Type B pancreatic cell (in vitro differentiated cells): ENCODE measurements at places on chromosomes 2 and 18.

DNA sequence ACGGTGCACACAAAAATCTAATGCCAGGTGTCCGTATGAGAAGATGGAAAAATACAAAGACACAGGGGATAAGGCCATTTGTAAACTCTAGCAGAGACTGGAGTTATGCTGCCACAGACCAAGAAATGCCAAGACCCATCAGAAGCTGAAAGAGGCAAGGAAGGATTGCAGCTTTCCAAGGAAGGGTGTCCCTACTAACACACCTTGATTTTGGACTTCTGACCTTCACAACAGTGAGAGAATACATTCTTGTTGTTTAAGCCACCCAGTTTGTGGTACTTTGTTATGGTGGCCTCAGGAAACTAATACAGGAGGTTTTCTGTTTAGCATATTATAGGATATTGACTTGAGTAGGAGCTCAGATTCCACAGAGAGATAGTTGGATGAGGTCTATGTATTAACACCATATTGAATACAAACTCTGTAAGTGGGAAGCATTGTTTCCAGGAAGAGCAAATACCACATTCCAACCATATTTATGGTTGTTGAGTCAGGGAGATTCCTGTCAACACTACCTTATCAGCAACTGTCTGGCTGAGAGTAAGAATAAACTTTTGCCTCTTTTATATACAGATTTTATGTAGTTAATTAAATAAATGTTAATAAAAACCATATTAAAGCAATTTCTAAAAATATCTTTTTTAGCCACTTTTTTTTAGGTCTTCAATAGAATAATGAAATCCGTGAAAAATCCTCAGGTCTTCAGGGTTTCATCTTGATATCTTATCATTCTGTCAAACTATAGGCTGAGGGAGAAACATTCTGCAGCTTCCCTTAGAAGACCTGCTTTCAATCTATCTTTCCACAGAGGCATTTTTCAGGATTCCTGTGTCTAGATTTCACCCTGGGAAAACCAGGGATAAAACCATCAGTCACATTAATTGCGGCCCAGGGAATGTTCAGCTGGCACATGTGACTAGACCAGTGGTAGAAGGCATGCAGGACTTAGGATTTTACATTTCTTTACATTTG is 35.4 kb upstream of the HNMT start:
- DNase-seq: no peak

- DNase-seq: no peak
Measured at GRCh38 chr2:17933256-17933655, 54.8 kb downstream of the KCNS3 start.

- no peak for DNase-seq
Measured at GRCh38 chr2:235848055-235848454, 320.1 kb downstream of the GBX2 start.

- DNase-seq: no peak
Measured at GRCh38 chr2:177098001-177098613, 114.5 kb upstream of the HNRNPA3 start.

GRCh38 chr2:47651296-47651695 is 131.6 kb upstream of the MSH6 start:
- DNase-seq: no peak

- no peak for DNase-seq
Measured at GRCh38 chr18:36017232-36017631, 44.8 kb downstream of the RMP24 start.

DNA sequence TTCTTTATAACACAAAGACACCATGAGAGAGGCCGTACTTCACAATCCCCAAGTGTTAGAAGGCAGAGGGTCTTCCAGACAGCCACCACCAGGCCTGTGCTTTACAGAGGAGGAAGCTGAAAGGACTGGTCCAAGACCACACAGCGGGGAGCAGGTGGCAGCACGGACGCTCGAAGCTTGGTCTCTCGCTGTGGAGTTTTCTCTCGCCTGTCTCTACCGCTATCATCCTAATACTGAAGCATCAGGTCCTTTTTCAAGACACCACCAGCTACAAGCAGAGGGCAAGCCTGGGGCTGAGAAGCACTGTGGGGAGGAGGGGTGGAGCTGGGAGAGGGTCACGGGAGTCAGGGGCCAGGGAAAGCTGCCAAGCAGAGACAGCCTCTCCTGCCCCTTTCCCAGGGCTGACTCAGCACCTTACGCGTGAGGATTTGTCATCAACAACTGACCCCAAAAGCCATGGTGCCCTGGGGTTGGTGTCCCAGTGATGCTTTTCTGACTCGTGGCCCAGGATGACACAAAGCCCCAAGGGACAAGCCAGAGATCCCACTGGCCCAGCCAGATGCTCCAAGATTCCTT is 31.9 kb upstream of the FOSL2 start:
- no peak for DNase-seq

DNA sequence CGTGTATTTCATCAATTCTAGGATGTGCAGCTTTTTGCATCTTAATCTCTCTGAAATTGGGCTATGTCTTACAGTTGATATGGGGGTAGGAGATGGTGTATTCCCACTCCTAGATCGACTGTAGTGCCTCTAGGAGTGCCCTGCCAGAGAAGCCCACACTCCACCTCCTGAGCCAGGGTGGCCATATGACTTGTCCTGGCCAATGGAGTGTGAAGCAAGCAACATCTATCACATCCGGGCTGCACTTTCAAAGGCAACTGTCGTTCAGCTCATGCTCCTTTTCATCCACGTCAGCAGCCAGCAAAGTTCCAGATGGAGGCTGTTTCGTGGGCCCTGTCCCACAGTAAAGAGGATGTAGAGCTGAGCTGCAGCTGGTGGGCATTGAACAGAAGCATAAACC is 149.4 kb upstream of the SLC1A4 start:
- no peak for DNase-seq

DNA sequence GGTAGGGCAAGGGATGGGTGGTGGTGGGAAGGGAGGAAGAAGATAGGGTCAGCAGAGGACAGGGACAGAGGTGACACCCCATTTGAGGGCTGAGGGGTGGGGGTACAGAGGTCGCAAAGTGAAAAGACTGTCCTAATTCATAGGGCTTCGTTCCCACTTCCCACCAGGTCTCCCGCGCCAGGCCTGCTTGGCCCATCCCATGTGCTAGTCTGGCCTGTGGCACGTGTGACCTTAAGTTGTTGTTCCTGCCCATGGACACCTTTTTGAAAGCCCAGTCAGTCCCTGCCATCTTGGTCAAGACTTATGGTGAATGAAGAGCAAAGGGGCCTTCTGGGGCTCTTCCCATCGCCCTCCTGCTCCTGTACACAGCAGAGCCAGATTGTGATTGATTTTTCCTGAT is 46.2 kb downstream of the TGOLN2 start:
- no peak for DNase-seq

DNA sequence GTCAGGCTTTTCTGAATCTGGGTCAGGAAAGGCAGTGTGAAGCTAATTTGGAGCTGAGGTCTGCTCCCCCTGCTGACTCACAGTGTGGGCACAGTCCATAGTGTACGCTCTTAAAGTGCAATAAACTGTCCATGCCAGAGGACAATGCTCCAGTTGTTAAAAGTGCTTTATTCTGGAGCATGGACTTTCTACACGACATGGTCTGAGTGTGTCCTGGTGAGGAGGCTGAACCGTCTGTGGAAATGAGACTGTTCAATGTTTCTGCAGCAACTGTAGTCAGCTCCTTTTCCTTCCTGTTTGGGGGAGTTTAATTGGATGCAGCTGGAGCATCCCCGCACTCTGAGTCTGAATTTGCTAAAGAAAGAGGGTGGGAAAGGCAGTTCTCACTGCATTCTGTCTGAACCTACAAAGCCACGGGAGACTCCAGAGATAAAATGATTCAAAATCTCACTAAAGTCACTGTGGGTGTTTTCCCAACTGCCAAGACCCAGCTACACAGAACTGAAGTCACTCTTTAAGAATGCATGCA is 110.2 kb upstream of the TRIB2 start:
- no peak for DNase-seq

DNA sequence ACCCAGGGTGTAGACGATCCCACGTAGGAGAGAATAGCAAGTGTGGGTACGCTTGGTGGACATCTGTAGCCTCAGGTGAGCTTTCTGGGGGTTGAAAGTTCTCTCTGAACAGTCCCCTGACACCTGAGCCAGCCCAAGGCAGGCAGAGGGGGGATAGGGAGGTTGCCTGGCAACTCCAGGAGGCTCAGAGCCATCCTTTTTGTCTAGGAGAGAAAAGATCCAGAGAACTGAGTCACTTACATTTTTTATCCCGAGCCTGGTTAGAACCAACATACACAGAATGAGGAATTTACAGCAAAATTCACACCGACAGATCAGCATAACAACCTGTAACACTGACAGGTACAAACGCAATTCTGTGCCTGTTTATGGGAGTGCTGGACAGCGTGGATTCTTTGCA is 113.2 kb downstream of the SH3BP4 start:
- no peak for DNase-seq

DNA sequence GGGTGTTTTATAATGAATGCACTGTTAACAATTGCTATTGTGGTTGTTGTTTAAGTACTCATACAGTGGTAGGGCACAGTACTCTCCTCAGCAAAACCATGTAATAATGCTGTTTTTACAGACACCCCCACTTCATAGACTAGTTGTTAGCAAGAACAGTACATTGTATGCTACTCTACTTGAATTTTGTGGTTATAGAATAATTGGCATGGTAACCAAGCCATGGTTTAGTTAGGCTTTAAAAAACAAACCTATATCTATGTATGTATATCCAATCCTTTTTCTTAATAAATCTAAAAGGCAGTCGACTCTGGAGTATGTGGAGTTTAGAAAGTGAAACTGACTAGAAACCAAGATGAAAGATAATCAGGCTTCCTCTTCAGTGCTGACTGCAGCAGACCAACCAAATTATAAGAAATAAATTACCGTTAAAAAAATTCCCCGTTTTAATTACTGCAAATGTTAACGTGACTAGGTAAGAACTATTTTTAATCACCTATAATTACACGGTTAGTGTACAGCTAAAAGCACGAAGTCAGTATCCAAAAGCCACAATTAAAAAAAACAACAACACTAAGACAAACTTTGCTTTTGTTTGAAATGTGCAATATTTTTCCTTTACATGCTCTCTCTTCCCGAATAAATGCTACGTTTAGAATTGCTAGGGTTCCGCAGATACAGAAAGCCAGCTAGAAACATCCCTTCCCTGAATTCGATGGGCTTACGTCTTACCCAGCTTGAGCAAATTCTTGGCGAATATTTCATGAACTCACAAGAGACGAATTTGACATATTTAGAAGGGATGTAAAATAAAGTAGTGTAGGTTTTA is 113.3 kb upstream of the SERTAD2 start:
- no peak for DNase-seq
